T-cell (primary cell): ENCODE measurements at places on chromosomes 2 and 18. TPM values are rescaled to one million over a fixed set of nuclear protein-coding genes. Genes with fewer than 3 reads are reported as not detected.
A peak's percentile ranks its signal among the peaks of the same experiment; 100 is the strongest.

- DNase-seq = no peak
Observed at GRCh38 chr2:108243566-108243965, 3.8 kb downstream of the SULT1C3 start.

DNA sequence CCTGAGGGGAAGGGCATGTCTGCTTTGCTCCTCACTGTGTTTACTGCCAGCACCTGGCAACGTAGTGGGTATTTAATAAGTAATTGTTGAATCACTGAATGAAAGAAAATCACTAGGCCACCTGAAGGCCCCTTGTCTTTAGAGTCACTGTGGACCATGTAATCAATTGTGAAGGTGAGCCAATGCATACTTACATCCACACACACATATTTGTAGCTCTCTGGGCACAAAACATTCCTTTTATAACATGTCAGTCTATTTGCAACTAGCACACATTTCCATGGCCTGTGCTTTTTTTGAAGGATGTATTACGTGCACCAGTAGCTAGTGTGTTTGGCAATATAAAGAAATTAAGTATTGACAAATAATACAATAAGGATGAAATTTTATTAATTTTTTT lies 11.2 kb downstream of the ATP8B1 start:
- DNase-seq = no peak

- no peak for DNase-seq
Observed at GRCh38 chr2:235116885-235117492, 165.2 kb downstream of the SH3BP4 start.

- DNase-seq = no peak
Observed at GRCh38 chr18:402129-402528, 98.4 kb downstream of the COLEC12 start.

DNA sequence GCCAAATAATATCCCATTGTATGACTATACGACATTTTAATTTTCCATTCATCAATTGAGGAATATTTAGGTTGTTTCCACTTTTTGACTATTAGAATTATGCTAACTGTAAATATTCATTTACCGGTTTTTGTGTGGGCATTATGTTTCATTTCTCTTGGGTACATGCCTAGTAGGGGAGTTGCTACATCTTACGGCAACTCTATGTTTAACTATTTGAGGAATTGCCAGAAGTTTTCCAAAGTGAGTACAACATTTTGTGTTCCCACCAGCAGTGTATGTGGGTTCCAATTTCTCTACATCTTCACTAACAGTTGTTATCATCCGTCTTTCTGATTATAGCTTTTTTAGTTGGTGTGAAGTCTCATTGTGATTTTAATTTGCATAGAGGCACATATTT lies 1.6 kb upstream of the KDSR start:
- DNase-seq = no peak

- no peak for DNase-seq
Observed at GRCh38 chr18:35345950-35346349, 1.7 kb upstream of the ZNF24 start.

DNA sequence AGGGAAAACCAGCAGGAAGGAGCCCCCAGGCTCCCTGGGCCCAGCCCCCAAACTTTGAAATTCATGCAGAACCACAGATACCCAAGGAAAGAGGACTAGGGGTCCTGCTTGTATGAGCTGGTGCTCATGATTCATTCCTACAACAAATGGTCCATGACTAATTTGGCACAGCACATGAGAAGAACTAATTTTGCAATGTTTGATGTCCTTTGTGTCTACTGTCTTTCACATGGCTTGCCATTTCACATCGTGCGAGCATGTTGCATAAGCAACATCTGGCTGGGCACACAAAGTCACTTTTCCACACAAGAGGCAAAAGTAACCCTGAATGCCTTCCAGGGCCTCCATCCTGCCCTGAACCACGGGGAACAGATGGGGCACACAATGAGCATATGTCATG lies 149.6 kb upstream of the APCDD1 start:
- DNase-seq = no peak

DNA sequence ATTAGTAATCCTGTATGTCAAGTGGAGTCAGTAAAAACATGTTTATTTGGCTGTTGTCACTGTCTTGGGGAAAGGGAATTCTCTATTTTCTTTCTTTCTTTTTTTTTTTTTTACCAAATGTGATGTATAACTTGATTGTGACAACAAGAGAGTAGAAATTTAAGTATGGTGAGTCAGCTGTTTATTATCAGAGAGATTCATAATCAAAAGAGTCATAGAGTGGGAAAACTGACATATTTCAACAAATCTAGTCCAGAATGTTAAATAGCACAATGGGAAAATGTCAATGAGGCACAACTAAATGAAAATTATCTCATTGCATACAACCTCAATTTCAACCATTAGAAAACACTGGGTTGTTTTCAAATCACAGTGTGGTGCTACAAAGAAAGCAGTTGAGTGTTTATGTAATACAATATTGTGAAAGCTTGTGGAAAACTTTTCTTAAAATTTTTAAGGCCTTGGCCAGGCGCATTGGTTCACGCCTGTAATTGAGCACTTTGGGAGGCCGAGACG lies 111.9 kb upstream of the DTNA start:
- DNase-seq = no peak

DNA sequence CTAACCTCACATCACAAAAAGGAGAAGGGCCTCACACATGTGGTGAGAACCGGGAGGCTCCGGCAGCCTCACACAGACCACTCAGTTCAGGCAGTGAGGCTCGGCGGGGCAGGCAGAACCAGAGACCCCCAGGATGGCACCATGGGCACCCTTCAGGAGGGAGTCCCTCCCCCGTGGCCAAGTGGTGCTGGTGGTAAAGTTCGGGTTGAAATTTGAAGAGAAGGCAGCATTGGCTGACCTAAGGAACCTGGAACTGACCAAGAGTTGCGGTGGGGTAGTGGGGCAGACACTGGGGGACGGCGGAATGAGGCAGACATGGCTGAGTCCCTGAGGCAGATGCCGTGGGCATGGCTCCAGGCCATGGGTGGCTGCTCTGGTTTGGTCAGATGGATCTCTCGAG lies 239.3 kb upstream of the MYT1L start:
- no peak for DNase-seq

DNA sequence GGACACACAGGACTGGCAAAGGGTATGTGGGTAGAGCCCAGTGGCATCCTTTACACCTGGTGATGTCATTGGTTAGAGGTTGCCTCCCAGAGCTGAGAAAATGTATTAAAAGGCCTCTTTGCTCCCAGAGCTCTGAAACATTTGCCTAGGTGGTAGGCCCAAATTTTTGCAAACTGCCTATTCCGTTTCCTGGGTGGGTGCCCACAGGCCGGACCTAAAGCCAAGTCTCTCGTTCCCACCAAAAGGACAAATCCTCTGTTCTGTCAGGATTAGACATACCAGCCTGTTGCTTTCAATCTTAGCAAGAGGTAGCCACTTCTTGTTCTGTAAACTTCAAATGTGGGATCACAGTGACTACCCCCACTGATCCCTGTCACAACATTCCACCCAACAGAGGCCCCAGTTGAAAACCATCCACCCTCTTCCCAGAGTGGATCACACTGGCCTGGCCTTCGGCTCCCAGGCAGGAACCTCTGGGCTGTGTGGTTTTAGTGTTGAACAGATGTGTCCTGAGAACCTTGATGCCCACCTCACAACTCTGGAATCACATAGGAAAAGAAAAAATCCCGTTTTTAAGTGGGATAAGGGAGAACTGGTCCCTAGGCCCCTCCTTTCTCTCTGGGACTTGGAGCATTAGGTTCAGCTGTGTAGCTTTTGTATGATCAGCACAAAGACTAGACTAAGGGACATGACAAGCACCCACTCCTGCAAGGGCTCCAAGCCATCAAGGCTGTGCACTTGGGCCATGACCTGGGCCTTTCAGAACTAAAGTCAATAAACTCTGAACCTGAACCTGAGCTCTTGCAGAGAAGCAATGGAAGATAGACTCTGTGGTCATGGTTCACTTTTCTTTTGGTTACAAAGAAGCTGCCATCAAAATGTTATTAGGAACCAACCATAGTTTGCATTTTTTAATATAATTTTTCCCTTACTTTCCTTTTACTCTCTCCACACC lies 211.3 kb downstream of the CYP26B1 start:
- no peak for DNase-seq

DNA sequence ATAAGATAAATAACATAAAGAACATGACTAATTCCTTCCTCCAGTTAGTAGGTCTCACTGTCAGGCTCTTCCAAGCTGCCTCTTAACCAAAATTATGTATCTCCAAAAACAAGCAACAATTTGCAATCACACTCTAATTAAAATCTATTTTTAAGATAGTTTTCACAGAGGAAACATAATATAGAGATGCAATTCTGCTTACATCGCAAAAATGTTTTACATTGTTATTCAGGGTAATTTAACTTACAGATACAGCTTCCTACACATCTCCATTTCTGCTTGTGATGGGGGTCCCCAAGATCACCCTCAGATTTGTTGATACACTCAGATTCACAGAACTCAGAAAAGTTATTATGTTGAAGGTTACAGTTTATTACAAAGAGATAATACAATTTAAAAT lies 115.5 kb downstream of the DSC3 start:
- no peak for DNase-seq

- DNase-seq = no peak
Observed at GRCh38 chr2:56155188-56155587, 28.6 kb upstream of the CCDC85A start.

DNA sequence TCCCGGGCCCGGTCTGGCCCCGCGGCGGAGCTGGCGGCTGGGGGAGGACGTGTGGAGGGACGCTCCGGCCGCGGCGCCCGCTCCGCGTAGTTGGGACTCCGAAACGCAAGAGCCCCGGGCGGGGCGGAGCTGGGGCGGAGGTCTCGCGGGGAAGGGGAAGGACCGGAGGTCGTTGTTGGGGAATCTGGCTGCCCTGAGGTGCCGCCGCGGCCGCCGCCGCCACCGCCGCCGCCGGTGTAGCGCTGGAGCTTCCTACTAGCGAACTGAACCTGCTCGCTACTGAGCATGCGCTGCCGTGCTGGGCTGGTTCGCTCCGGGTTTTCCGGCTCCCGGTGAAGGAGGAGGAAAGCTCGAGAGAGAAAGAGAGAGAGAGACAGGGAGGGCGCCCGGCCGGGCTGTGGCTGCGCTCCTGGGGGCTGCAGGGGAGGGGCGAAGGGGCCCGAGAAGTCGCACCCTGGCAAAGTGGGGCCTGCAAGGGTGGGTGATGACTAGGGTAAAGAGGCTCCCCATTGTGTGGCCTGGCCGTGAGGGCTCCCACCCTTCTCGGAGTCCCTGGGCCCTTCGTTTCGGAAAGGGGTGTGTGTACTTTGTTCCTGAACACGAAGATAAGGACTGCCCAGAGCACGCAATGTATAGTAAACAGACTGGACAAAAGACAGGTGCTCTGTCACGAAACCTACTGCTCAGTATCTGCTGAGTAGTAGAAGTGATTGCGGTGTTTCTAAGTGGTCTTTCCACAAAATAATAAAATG lies at the start of gene SOS1:
TSS of gene SOS1 (minus strand) at position 281 of the 752 bp plus-strand sequence. CDS start 629 bp downstream, outside the sequence.
- DNase-seq = peak; percentile 88

DNA sequence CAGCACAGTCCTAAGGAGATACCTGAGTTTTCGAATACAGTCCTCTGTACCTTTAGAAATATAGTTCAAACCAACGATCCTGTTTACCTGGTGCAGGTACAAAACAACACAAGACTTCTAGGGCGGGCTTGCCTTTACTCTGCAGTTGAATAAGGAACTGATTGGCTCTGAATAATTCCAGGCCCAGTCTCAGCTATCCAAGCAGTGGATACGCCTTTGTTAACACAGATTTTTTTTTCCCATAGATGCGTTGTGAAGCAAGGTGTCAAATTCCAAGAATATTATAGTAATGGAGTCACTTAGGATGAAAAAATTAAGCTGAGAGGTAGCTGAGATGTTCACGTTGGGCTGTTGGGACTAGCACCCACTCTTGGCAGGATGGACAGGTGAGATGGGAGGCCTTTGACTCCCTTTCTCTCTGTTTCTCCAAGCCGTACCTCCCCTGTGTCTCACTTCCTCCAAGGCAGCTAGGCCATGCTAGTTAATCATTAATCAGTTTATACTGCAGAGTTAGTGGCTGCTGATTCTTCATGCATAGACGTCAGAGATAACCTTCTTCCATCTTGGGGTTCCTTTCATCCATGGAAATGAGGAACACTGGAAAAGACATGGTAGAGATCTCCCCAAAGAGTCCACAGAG lies 380.8 kb upstream of the ACVR2A start:
- DNase-seq = no peak

DNA sequence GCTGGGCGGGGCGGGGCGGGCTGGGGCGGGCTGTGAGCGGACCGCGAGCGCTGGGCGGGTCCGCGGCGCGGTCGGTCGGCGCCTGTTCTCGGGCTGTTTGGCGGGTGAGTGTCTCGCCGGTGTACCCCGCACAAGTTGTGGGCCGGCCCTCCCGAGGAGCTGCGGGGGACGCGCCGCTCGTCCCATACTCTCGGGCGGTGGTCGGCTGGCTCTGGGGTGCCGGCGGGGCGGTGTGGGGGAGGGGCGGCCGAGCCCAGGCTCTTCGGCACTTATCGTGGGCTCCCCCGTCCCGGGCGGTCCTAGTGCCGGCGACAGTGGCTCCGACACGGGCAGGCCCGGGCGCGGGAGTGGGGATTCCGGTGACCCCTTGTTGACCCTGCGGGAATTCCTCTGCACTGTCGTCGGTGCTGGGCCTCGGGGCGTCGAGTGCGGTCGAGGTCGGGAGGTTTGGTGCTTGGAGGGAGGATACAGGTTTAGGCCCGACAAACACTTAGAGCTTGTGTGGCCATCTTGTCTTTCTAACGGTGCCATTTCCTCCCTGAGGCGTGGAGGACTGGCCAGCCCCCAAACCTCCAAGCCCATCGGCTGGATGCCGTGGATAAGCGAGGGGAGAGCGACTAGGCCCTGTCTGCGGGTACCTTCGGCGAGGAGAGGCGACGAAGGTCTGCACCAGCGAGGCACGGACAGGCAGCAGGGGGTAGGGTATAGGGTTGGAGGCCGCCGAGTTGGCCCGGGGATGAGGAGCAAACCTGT lies at the start of gene SEPTIN2:
TSS of gene SEPTIN2 (plus strand) at position 47 of the 753 bp plus-strand sequence. CDS start 8,308 bp downstream, outside the sequence.
- no peak for DNase-seq

- no peak for DNase-seq
Observed at GRCh38 chr2:108226564-108226963, 13.2 kb upstream of the SULT1C3 start.

DNA sequence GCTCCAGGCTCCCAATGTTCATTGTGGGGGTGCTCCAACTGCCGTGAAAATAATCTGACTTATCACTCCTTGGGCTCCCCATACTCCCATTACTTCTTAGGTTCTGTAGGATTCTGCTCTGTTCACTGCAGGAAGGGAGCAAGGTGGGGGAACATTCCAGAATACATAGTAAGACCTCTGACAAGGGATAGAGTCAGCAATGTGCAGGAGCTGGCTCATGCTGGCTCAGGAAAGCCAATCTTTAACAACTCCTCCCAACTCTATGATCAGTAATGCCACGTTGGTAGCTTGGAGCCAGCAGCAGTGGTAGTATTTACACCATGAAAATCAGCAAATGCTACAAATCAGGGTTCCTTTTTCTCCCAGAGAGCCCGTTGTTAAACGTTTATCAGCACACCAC lies 44.4 kb downstream of the FECH start:
- no peak for DNase-seq

The CEBPZ gene
- 58.7 TPM for total RNA-seq

The CLK1 gene
- 384 TPM for total RNA-seq

The MC2R gene
- total RNA-seq = not detected

The HOXD13 gene
- not detected for total RNA-seq

The DNAJC5G gene
- not detected for total RNA-seq

The ACOXL gene
- not detected for total RNA-seq

The ASB18 gene
- total RNA-seq = not detected

The EVA1A gene
- not detected for total RNA-seq

The CLIP4 gene
- 54.2 TPM for total RNA-seq

The ALKAL2 gene
- total RNA-seq = not detected

The EPAS1 gene
- 1.5 TPM for total RNA-seq

The PPM1B gene
- 70.3 TPM for total RNA-seq

The EIPR1 gene
- 26.0 TPM for total RNA-seq

The FSHR gene
- not detected for total RNA-seq

The IL1RN gene
- not detected for total RNA-seq

The CHN1 gene
- 3.2 TPM for total RNA-seq
